Activated CD4-positive, alpha-beta T cell treated with anti-CD3 and anti-CD28 coated beads, Interleukin-2, amount 10 ng/mL, durations not matched to agents 7 days and 5 days (primary cell): ENCODE measurements at places on chromosomes 3 and 15. TPM values are rescaled to one million over a fixed set of nuclear protein-coding genes. Genes with fewer than 3 reads are reported as not detected.

Gene CX3CR1
- total RNA-seq = 1.5 TPM

Gene ITIH1
- total RNA-seq = not detected

Gene ZCWPW2
- 0.50 TPM for total RNA-seq

Gene CAV3
- total RNA-seq = not detected

Gene SPATA12
- not detected for total RNA-seq

Gene WDR53
- 19.5 TPM for total RNA-seq

Gene PLAAT1
- not detected for total RNA-seq

Gene GOLGA8S
- 0.31 TPM for total RNA-seq

Gene SCG5
- 2.5 TPM for total RNA-seq

Gene RPL14
- total RNA-seq = 2,726 TPM

Gene GAP43
- not detected for total RNA-seq

Gene CTDSPL
- 4.6 TPM for total RNA-seq

Gene CCDC13
- 0.60 TPM for total RNA-seq

Gene CHRNA7
- not detected for total RNA-seq

Gene CEMIP
- total RNA-seq = not detected

Gene WDR49
- 0.47 TPM for total RNA-seq

Gene THAP10
- not detected for total RNA-seq

Gene ECE2
- total RNA-seq = not detected

Gene LRRC31
- not detected for total RNA-seq

Gene RAB6B
- not detected for total RNA-seq

Gene CHRFAM7A
- total RNA-seq = not detected

Gene ZNF860
- not detected for total RNA-seq

Gene PLSCR2
- total RNA-seq = 0.35 TPM

Gene SPINK8
- not detected for total RNA-seq

Gene STAC
- total RNA-seq = 0.15 TPM

Gene SSR3
- total RNA-seq = 139 TPM

Gene CLDN18
- not detected for total RNA-seq

Gene MME
- not detected for total RNA-seq

Gene EPHB1
- total RNA-seq = 1.8 TPM

Gene SERINC4
- 0.50 TPM for total RNA-seq

Gene AQP9
- total RNA-seq = not detected

Gene P2RY1
- 0.19 TPM for total RNA-seq

Gene ATP13A5
- total RNA-seq = not detected

Gene GATA2
- total RNA-seq = not detected

Gene FEZF2
- not detected for total RNA-seq

Gene KCNMB3
- 1.1 TPM for total RNA-seq

Gene TMEM207
- not detected for total RNA-seq

Gene DCBLD2
- total RNA-seq = 3.9 TPM

Gene DUOXA2
- not detected for total RNA-seq

Gene RASGRP1
- total RNA-seq = 185 TPM

Gene IL5RA
- total RNA-seq = not detected

Gene EXD1
- not detected for total RNA-seq
